NK-92 treated with Interleukin-12 subunit alpha and Interleukin-12 subunit beta, amount 100 ng/mL, for 24 hours (cell line): ENCODE measurements at places on chromosomes 7 and 10.

- peak; percentile 96 for DNase-seq
These were observed at the start of gene CASP2 for GRCh38 chr7:143287935-143288826. CASP2 (plus strand) TSS chr7:143288351; CDS start chr7:143288456, 105 bp downstream.

GRCh38 chr7:69723663-69724062 is 125.4 kb downstream of the AUTS2 start:
- DNase-seq = no peak

GRCh38 chr7:107744345-107744750 is 406 bp downstream of the CBLL1 start:
- no peak for DNase-seq

DNA sequence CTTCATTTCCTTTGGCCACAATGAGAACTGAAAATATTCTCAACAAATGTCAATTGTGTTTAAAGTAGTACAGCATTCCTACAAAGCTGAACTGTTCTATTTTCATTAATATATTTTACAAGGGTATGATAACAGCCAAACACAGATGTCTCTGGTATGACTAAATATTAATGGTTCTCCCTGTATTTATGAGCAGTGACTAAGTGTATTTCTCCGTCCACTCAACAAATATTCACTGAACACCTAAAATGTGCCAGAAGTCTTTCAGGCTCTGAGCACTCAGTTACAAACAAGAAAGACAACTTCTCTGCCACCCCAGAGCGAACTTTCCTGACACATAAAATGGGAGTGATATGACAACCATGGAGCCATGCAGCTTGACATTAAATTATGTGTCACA is 135.6 kb downstream of the VPS41 start:
- no peak for DNase-seq

DNA sequence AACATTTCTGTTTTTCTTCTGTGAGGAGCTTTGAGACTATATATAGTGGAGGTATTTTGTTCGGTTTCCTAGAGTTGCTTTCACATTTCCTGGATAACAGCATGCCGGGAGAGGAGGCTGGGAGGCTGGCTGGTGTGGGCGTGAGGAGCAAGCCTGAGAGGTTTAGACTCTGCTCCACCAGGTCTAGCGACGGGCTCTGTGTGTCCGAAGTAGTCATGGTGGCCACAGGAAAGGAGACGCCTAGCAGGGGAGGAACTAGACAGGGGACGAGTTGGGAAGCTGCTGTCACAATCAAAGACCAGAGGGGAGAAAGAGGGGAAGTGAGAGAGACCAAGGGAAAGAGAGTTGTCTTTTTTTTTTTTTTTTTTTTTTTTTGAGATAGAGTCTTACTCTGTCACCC is 19.6 kb downstream of the PTPRE start:
- no peak for DNase-seq

- DNase-seq = no peak
These were observed 143.2 kb downstream of the JAZF1 start for GRCh38 chr7:28037220-28038010.

GRCh38 chr7:44378744-44379143 is 53.4 kb upstream of the CAMK2B start:
- no peak for DNase-seq

GRCh38 chr7:116991233-116991632 is 37.9 kb downstream of the ST7 start:
- DNase-seq = no peak

DNA sequence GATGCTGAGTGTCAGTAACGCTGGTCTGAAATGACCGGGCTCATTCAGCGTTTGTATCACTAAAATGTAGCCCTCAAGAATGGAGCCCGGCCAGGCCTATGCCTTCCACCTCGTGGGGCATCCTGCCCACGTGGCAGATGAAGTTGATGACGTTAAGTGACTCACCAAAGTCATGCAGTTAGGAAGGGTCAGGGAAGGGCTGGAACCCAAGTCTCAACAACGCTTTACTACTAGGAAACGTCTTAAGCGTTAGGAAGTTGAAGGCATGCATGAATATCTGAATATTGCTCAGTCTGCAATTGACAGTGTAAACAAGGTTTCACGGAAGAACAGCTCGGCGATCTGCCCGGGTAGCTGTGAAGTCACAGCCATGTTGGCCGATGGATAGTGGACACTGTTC is 14.0 kb upstream of the UBE3C start:
- DNase-seq = no peak

DNA sequence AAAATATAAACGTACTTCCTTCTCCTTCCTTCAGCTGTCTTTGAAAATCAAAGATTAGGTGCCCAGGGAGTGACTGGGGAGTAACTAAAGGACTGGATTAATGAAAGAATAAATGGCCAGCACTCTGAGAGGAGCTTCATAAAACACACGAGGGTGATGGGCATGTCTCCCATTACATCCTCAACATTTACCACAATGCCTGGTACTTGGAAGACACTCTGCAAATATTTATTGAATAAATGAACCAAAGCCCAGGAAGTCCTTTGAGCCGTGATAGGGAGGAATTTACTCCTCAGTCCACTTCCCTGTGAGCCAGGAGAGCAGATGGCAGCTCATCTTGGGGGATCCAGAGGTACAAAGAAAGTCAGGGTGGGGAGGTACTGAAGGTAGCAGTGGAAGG is 96.3 kb downstream of the RAB11FIP2 start:
- no peak for DNase-seq

- DNase-seq = peak; percentile 38
These were observed 26.4 kb upstream of the KLF6 start for GRCh38 chr10:3811291-3811870.

DNA sequence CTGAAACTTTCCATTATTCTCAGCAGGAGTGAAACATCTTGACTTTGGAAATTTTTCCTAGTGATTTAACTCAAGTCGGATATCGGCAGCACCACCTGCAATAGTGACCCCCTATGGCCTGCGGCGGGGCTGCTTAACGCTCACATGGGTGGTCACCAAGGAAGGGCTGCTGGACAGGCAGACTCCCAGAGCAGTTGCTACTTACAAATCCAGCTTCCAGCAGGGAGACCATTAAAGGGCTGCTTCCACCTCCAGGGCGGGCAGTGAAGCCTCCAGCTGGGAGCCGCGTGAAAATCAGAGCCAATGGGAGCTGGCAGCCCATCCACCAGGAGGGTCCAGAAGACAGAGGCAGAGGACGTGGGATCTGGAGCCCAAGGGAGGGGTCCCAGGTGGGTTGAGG is 122.5 kb downstream of the MGMT start:
- DNase-seq = no peak
